ENCODE measurements at places on chromosomes 4 and X. TPM values are rescaled to one million over a fixed set of nuclear protein-coding genes. Genes with fewer than 3 reads are reported as not detected.

DNA sequence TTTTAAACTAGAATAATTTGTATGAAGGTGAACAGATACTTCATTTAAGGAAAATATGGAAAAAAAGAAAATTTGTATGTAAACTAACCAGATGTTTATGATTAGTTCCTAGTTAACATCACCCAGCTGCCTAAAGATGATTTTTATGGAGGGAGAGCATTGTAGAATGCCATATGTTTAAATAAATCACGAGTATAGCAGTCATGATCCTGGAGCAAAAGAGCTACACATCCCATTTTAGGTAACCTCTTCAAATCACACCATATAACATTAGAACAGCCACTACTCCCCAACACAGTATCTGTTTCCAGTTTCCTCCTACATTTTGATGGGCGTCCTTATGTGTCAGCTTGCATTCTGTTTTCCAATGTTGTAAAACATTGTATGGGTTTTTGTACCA lies 571.9 kb upstream of the FAM241A start:
- no peaks in the 10 kb centered on the region for H3K27me3 ChIP-seq
- H3K27ac ChIP-seq, result no peak overlapping the region
- H3K4me1 ChIP-seq, result no peaks in the 10 kb centered on the region
- no peak overlapping the region for H3K4me3 ChIP-seq
- H3K36me3 ChIP-seq, result no peaks in the 10 kb centered on the region

- H3K36me3 ChIP-seq, result no peaks in the 10 kb centered on the region
- H3K4me1 ChIP-seq, result no peaks in the 10 kb centered on the region
- DNase-seq, result no peak
- no peaks in the 10 kb centered on the region for H3K27me3 ChIP-seq
- no peak overlapping the region for H3K4me3 ChIP-seq
Measured at GRCh38 chrX:150847088-150847487, 51.4 kb downstream of the CD99L2 start.

DNA sequence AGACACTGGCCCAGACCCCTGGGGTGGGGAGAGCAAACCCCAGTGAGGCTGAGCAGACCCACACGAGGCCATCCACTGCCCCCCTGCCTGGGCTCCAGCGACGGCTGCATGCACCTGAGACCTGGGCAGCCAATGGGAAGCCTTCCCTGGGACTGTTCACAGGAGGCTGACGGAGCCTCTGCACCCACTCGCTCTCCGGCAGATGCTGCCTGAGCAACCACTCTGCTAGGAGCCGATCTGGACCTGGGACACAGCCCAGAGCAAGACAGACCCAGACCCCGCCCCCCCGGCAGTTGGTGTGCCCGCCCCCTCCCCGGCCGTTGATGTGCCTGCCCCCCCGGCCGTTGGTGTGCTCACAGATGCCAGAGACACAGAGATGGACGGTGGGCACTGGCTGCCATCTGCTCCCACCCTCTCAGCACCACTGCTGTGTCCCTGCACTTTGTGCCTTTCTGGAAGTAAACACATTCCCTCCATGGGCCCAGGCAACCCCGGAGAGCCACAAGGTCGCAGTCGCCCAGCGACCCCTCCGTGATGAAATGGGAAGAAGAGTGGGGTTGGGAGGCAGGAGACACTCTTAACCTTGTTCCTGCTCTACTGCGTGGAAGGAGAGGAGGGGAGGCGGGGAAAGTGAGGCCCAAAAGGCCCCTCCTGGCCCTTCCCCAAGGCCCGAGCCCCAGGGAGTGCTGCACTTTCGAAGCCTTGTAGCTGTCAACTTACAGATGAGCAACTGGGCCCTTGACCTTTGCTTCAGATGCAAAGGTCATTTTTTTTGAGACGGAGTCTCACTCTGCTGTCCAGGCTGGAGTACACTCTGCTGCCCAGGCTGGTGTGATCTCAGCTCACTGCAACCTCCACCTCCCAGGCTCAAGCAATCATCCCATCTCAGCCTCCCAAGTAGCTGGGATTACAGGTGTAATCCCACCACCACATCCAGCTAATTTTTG lies 62.0 kb downstream of the ZFYVE28 start:
- no peaks in the 10 kb centered on the region for H3K36me3 ChIP-seq
- H3K4me1 ChIP-seq, result peaks cover 11% of the 10 kb centered on the region
- DNase-seq, result no peak
- no peak overlapping the region for H3K27ac ChIP-seq

Gene RAB39B
- total RNA-seq, result 1.7 TPM

Gene SSX4B
- not detected for total RNA-seq

Gene ARHGEF38
- total RNA-seq, result not detected

GRCh38 chr4:1469043-1469442 lies 62.8 kb upstream of the NKX1-1 start:
- H3K27me3 ChIP-seq, result peaks cover 33% of the 10 kb centered on the region
- no peaks in the 10 kb centered on the region for H3K4me1 ChIP-seq
- no peak overlapping the region for H3K4me3 ChIP-seq
- no peak overlapping the region for H3K27ac ChIP-seq
- H3K36me3 ChIP-seq, result no peaks in the 10 kb centered on the region

- H3K27ac ChIP-seq, result no peak overlapping the region
- peaks cover 7% of the 10 kb centered on the region for H3K4me1 ChIP-seq
- no peaks in the 10 kb centered on the region for H3K27me3 ChIP-seq
- peak; percentile 7 for DNase-seq
- H3K4me3 ChIP-seq, result peak overlapping the region; percentile 61
Measured at GRCh38 chrX:131828482-131828881, 194.6 kb upstream of the STK26 start.

Gene PCDH10
- 1.1 TPM for total RNA-seq

GRCh38 chr4:37879365-37879764 lies 11.5 kb upstream of the TBC1D1 start:
- DNase-seq, result no peak
- no peak overlapping the region for H3K4me3 ChIP-seq
- no peaks in the 10 kb centered on the region for H3K36me3 ChIP-seq
- H3K4me1 ChIP-seq, result no peaks in the 10 kb centered on the region

Gene F11
- total RNA-seq, result not detected

DNA sequence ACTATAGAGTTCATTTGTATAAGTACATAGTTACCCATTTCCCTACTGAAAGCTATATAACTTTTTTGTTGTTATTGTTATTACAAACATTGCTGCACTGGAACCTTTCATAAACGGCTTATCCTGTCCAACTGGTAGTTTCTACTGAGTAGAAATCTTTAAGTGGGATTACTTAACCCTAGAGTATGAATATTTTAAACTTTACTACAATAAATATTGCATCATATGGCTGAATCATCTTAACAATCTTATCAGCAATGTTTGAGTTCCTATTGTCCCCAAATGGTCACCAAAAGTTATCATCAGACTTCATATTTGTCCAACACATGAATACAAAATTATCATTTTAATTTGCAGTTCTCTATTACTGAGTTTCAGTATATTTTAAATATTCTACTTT lies 40.5 kb downstream of the LCORL start:
- H3K36me3 ChIP-seq, result no peaks in the 10 kb centered on the region
- no peak overlapping the region for H3K4me3 ChIP-seq
- peak; percentile 7 for DNase-seq
- H3K27me3 ChIP-seq, result no peaks in the 10 kb centered on the region
- no peaks in the 10 kb centered on the region for H3K4me1 ChIP-seq
- no peak overlapping the region for H3K27ac ChIP-seq

DNA sequence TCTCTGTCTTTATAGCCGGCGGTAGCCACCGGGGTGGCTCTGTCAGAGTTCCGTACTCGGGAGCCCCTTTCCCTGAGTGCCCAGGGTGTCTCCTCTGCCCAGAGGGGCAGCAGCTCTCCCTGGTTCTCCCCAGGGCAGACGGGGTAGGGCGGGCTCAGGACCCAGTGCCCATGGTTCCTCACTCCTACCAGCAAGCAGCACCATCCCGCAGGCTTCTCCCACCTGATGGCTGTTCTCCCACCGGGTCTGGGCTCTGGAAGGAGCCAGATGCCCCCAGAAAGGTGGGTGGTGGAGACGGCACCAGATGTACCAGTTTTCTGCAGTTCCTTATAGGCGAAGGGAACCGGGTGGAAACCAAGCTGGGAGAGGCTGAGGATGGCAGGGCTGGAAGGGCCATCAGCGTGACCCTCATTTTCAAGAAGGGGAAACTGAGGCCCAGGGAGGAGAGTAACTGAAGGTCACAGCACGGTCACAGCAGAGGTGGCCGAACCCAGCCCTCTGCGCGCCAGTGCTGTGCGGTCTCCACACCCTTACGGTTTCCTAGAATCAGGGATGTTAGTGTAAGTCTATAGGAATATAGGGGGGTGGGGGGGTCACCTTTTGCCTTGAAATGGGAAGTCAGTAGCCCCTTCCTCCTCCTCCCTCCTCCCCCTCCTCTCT lies 198.7 kb downstream of the AFAP1 start:
- no peak overlapping the region for H3K27ac ChIP-seq
- no peaks in the 10 kb centered on the region for H3K36me3 ChIP-seq
- no peaks in the 10 kb centered on the region for H3K27me3 ChIP-seq
- H3K4me3 ChIP-seq, result no peak overlapping the region
- no peak for DNase-seq

Gene XK
- total RNA-seq, result 3.0 TPM

GRCh38 chr4:175891851-175892250 lies 79.8 kb upstream of the GPM6A start:
- no peak overlapping the region for H3K4me3 ChIP-seq
- DNase-seq, result peak; percentile 12
- H3K27me3 ChIP-seq, result no peaks in the 10 kb centered on the region

- H3K27me3 ChIP-seq, result no peaks in the 10 kb centered on the region
- no peak overlapping the region for H3K27ac ChIP-seq
- H3K36me3 ChIP-seq, result no peaks in the 10 kb centered on the region
- DNase-seq, result no peak
- no peak overlapping the region for H3K4me3 ChIP-seq
Measured at GRCh38 chrX:123581586-123581985, 151.3 kb downstream of the THOC2 start.

GRCh38 chr4:175929441-175929840 lies 117.4 kb upstream of the GPM6A start:
- no peaks in the 10 kb centered on the region for H3K36me3 ChIP-seq
- no peak for DNase-seq
- H3K27ac ChIP-seq, result no peak overlapping the region

GRCh38 chr4:147481577-147482109 lies 746 bp downstream of the EDNRA start:
- H3K27ac ChIP-seq, result peak overlapping the region; percentile 94
- peak overlapping the region; percentile 81 for H3K4me3 ChIP-seq
- DNase-seq, result peak; percentile 54
- peaks cover 17% of the 10 kb centered on the region for H3K4me1 ChIP-seq
- no peaks in the 10 kb centered on the region for H3K36me3 ChIP-seq
- no peaks in the 10 kb centered on the region for H3K27me3 ChIP-seq

Gene RAB41
- total RNA-seq, result not detected

Gene PLS3
- 114 TPM for total RNA-seq

Gene STATH
- total RNA-seq, result not detected

Gene RHOXF2B
- not detected for total RNA-seq
